ENCODE measurements at places on chromosomes 7 and 10.

DNA sequence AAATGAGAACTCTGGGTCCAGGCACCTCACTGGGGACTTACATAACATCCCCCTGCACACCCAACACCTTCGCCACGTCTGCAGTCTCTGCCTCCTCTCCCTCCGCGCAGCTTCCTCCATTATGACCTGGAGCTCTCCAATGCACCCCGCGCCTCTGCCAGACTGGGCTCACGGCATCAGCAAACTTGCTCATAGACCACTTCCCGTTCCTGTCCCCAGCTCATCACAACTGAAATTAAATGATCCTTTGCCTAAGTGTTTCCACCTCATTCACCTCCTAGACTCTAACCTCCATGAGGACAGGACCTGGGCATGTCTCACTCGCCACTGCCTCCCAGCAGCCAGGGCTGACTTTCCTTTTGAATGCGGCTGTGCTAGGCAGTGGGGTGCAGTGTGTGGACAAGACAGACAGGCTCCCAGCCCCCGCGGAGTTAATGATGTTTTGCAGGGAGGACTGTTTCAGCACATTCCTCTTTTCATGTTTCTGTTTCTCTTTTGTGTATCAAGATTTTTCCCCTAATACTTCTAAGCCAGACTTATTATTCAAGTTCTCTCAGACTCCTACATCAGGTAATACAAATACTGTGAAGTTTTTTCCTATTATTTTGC, 18.8 kb downstream of the CHST15 start:
- peak; percentile 94 for DNase-seq

DNA sequence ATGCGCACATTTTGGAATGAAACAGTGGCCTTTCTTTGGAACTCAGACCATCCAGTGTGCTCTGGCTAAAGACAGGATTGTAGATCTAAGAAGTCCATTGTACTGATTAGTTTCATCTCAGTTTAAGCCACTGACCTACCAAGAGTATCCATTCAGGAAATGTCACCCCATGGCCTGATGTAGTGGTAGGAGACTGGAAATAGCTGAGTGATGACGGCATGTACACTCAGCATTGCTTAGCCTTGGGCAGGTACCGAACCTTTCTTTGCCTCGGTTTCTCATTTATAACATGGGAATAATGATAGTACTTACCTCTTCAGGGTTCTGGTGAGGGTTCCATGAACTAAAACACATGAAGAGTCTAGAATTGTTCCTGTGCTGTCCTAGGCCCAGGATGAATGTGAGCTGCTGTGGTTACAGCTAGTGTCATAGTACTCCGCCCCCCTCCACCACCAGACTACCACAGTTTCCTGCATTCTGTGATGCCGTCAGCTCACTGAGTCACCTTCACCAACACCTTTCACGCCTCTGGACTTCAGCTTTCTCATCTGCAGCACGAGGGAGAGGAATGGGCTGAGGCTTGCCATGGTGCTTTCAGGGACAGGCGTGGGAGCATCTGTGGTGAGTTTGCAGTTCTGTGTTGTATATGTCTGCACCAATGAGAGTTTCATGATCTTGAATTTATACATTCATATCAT, 484.0 kb upstream of the GALNT17 start:
- no peak for DNase-seq

GRCh38 chr7:32958046-32959025, 1.1 kb downstream of the FKBP9 start:
- no peak for DNase-seq

- no peak for DNase-seq
These were observed 319.9 kb downstream of the BMPER start for GRCh38 chr7:34225193-34225592.

GRCh38 chr7:37462138-37462537, 13.5 kb upstream of the ELMO1 start:
- DNase-seq = peak; percentile 34

- no peak for DNase-seq
These were observed 91.0 kb downstream of the SLC16A9 start for GRCh38 chr10:59618666-59619065.

GRCh38 chr7:33710608-33711007, 194.7 kb upstream of the BMPER start:
- no peak for DNase-seq

DNA sequence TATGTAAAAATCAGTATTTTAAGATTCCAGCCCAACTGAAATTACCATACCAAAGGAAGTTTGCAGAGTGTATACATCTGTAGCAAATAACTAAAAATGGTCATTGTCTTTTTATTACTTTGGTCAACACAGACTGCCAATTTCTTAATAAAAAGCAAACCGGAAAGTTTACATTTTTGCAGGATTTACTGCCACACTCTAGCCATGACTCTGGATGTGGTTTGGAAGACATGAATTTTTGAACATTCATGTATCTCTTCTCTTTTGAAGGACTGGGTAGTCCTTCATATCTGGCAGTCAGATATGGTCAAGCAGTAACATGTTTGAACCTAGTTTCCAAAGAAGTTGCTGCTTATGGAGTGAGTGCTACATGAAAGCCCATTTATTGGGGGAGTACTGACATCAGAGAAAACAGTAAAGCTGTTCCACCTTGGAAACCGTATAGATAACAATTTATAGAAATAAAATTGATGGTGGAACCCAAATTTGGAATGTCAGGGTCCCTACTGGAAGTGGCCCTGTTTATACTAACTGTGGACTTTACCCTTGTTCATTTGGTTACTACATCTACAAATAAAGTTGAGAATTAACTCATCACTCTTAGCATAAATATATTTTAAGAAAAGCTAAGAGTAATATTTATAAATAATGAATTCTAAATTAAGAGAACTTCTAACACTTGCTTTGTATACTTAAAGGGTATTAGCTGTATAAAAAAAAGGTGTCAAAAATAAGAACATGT, 84.6 kb downstream of the ZMYND11 start:
- no peak for DNase-seq

DNA sequence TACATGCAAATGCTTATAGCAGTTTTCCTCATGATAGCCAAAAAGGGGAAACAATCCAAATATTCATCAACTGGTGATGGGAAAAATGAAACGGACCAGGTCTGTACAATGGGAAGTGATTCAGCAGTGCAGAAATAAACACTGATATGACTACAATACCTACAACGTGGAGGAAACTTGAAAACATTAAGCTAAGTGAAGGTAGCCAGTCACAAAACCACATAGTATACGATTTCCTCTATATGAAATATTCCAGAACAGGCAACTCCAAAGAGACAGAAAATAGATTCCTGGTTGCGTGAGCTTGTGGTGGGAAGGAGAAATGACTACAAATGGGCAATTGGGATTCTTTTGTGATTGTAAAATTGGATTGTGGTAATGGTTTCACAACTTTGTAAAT, 263.1 kb upstream of the PITRM1 start:
- no peak for DNase-seq

GRCh38 chr10:6951732-6952131, 371.7 kb upstream of the PRKCQ start:
- DNase-seq = no peak

- DNase-seq = no peak
These were observed 89.6 kb downstream of the COBL start for GRCh38 chr7:51226916-51227535.

GRCh38 chr10:124745673-124746072, 1.5 kb upstream of the FAM53B start:
- peak; percentile 88 for DNase-seq

- DNase-seq = no peak
These were observed 14.4 kb downstream of the ALKBH4 start for GRCh38 chr7:102450242-102450641.

DNA sequence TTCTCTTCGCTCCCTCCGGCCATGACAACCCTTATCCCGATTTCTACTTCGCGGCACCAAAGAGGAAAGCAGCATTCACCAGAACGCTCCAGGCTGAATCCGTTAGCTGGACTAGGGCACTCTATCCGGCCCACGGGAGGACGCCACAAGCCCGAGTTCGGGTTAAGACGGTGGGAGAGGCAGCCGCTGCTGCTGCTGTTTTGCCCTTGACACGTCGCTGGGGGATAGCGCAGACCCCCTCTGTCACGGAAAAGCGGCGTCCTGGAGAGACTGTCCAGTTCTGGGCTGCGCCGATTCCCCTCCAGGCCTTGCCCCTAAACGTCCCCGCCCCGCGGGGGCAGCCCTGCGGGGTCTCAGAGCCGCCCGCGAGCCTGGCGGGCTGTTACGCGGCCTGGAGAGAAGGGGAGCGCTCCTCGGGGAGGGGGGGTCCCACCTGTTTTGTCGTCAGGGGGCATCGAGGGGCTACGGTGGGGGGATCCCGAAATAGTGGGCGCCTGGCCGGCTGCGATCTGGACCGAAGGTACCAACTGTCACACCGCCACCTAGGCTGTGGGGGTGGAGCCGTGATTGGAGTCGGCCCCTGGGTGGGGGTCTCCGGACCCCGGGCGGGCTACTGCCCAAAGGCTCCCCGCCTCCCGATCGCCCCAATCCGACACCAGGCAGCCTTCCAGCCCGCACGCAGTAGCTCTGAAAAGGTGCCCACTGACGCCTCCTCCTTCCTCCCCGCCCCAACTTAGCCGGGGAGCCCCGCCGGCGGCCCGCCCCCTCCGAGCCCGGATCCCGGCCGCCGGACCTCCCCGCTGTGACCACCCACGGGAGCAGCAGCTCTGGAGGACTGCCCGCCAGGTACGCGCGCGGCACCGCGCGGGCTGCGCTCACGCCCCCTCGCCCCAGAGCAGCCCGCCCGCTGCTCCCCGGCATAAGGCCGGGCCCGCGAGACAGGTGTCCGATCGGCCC, 772 bp downstream of the SGMS1 start:
- DNase-seq = peak; percentile 61

DNA sequence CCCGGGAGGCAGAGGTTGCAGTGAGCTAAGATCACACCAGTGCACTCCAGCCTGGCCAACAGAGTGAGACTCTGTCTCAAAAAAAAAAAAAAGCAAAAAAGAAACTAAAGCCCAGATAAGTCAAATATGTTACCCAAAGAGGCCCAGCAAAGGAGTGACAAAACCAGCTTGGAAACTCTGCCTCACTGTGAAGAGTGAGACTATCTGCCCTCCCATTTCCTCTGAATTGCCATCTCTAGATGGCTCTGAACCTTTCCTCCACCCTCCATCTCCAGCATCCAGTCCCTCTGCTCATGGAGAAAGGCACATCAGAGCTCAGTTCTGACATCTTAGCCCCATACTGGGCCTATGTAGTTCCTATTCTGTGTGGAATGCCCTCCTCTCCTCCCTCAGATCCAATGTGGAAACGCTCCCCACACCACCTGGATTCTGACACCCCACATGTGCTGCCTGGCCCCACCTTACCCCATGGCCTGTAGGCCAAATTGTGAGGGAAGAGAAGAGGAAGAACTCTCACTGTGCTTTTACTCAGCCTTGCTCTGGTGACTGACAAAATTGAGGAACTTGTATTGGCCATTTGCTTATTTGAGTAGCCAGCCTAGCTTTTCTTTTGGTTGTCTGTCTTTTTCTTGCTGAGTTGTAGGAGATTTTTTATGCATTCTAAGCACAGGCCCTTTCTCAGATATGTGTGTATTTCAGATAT, 18.0 kb upstream of the NUDCD3 start:
- peak; percentile 74 for DNase-seq

DNA sequence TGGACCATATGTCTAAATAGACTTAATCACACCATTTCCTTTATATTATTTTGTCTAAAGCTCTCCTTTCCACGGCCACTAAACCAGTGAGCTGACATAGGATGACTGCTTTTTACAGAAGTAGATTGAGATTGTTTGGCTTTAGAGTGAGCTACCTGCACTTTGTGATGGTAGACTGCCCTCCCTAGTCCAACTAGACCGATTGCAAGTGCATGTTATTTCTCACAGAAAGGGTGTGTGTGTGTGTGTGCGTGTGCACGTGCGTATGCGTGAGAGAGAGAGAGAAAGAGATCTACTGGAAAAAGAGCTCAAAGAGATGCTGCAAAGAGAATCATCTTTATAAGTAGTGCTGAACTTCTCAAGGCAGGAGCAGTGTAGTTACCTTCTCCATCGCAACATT, 60.7 kb downstream of the VCL start:
- DNase-seq = peak; percentile 64

DNA sequence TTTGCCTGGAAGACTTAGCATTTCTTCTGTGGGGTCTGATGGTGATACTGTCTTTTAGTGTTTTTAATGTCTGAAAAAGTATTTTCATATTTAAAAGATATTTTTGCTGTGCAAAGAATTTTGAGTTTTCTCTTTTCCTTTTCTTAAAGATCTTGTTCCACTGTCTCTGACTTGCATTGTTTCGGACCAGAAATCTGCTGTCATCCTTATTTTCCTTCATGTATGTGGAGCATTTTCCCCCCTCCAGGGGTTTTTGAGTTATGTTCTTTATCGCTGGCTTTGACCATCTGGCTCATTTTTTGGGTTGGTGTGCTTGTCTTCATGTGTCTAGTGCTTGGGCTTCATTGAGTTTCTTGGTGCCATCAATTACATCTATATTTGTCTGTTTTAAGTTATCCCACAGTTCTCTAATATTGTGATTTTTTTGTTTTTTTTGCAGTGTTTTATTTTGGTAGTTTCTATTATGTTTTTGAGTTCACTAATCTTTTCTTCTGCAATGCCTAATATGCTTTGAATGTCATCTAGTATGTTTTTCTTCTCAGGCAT, 119.9 kb downstream of the MGMT start:
- DNase-seq = peak; percentile 8

DNA sequence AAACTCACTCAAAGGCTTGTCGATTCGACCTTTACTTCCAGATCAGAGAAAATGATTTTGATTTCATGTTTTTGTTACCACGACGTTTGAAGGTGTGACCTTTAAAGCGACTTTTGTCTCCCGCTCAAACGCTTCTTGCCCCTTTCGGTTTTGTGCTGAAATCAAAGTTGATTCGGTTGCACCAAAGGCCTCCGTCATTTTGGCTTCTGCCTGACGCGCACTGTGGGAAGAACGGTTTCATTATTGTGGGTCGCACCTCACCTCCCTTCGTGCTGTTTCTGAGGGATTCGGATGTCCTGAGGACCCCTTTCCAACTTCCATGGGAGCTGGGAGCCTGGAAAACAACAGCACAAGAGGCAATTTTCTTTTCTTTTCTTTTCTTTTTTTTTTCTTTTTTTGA, 176.9 kb downstream of the DNAJB6 start:
- no peak for DNase-seq

DNA sequence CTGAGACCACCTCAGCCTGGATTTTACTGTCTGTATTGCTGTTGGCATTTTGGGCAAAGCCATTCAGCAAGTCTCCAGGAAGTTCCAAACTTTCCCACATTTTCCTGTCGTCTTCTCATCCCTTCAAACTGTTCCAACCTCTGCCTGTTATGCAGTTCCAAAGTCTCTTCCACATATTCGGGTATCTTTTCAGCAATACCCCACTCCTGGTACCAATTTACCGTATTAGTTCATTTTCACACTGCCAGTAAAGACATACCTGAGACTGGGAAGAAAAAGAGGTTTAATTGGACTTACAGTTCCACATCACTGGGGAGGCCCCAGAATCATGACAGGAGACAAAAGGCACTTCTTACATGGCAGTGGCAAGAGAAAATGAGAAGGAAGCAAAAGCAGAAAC, 62.8 kb downstream of the INPP5A start:
- DNase-seq = no peak

GRCh38 chr7:6648815-6649104, 11.6 kb downstream of the ZNF316 start:
- no peak for DNase-seq

GRCh38 chr10:43350686-43351085, 20.8 kb upstream of the FXYD4 start:
- no peak for DNase-seq

Data from Kasumi-1 (cell line).